ENCODE measurements at places on chromosomes 2 and 18. TPM values are rescaled to one million over a fixed set of nuclear protein-coding genes. Genes with fewer than 3 reads are reported as not detected.

- DNase-seq, result no peak
- H3K4me1 ChIP-seq, result no peaks in the 10 kb centered on the region
- no peak overlapping the region for H3K27ac ChIP-seq
- no peak overlapping the region for H3K4me3 ChIP-seq
- no peaks in the 10 kb centered on the region for H3K36me3 ChIP-seq
Measured at GRCh38 chr2:192151853-192152252, 42.9 kb downstream of the TMEFF2 start.

GRCh38 chr2:239005586-239005985 lies 157.7 kb downstream of the TWIST2 start:
- no peak overlapping the region for H3K4me3 ChIP-seq
- no peak for DNase-seq
- H3K27ac ChIP-seq, result no peak overlapping the region
- no peaks in the 10 kb centered on the region for H3K4me1 ChIP-seq
- H3K27me3 ChIP-seq, result no peaks in the 10 kb centered on the region

- H3K27ac ChIP-seq, result no peak overlapping the region
- H3K4me3 ChIP-seq, result no peak overlapping the region
- H3K36me3 ChIP-seq, result no peaks in the 10 kb centered on the region
- peaks cover 5% of the 10 kb centered on the region for H3K4me1 ChIP-seq
- no peak for DNase-seq
Measured at GRCh38 chr2:119697290-119698020, 18.5 kb downstream of the TMEM177 start.

DNA sequence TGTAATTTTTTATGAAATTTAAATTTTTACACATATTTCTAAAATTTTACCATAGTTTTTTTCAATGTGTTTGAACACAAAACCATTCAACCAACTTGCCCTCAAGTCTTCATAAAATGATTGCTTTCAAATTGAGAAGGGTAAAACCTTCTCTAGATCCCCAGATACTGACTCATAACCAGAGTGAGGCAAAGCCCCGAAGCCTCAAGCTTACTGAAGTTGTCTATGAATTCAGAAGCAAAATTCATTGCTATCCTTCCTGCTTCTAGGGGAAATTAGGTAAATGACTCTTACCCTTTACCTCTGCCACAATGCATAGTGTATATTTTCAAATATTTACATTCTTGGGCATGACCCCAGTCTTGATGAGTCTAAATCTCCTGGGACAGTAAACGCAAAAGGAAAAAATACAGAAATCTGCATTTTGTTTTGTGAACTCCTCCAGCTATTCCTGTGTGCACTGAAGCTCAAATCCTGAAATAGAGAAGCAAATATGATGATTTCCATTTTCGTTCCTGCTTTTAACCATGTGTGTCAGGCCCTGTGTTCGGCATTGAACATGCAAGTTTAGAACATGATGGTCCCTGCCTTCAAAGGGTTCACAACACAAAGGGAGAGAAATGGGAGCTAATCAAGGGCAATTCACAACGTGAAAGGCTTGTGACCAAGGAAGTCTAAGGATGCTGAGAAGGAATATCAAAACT lies 246.3 kb downstream of the SUCLG1 start:
- H3K4me3 ChIP-seq, result no peak overlapping the region
- H3K27me3 ChIP-seq, result no peaks in the 10 kb centered on the region
- H3K27ac ChIP-seq, result no peak overlapping the region
- no peak for DNase-seq

DNA sequence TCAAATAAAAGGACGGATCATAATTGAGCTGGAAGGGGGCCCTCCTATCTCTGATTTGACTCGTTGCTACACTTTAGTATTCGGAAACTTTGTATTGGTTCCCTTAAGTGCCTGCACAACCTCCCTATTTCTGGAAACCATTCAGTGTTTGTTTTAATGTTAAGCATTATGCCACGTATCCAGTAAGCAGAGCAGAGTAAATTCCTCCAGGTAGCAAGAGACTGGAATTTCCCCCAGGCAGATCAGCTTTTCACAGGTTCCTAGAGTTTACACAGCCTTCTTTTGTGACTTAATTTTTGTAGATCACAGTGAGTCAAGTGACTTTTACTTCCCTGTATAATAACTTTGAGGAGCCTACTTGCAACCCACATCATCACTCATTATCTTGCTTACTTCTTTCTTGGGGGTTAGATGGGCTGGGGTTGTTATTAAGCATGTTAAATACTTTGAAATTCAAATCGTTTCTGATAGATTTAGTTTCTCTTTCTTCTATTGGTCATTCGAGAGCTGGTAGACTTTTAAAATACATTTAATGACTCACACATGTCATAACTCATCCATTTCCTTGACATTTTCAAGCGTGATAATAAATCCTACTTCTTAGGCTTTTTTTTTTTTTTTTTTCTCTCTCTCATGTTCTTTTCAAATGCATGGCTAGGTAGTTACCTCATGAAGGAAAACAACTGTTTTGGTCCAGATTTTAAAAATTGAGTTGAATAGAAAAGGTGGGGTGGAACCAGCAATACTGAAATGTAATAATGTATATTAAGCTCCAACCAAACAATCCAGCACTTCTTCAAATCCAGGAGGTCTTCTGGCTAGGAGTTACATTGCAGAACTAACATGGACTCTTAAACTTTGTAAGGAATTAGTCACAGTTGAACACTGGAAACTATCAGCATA lies 219.3 kb downstream of the NEDD4L start:
- no peaks in the 10 kb centered on the region for H3K36me3 ChIP-seq
- no peaks in the 10 kb centered on the region for H3K27me3 ChIP-seq
- peak; percentile 21 for DNase-seq
- no peak overlapping the region for H3K4me3 ChIP-seq
- peaks cover 17% of the 10 kb centered on the region for H3K4me1 ChIP-seq

GRCh38 chr18:77653792-77654191 lies 404.1 kb downstream of the GALR1 start:
- DNase-seq, result no peak
- H3K36me3 ChIP-seq, result no peaks in the 10 kb centered on the region
- no peak overlapping the region for H3K27ac ChIP-seq
- H3K4me3 ChIP-seq, result no peak overlapping the region

The VWC2L gene
- total RNA-seq, result not detected

DNA sequence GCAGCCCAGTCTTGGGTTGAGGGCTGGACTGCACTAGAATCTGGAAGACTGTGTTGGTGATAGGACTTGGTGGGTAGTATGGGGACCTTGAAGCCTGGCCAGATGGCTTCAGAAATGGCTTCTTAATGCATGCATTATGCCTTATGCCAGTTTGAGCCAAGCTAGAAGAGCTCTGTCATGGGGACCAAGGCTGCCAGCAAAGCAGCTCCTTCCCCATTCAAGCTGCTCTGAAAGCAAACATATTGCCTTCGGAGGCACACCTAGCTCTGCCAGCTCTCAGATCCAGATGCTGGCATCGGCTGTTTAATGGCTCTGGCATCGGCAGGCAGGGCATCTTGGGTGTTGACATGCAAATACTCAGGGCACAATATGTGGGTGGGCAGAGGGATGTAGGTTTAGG lies 59.0 kb upstream of the IGFBP5 start:
- H3K27ac ChIP-seq, result no peak overlapping the region
- H3K4me3 ChIP-seq, result no peak overlapping the region
- H3K27me3 ChIP-seq, result peaks cover 1% of the 10 kb centered on the region
- no peaks in the 10 kb centered on the region for H3K36me3 ChIP-seq

The CNTNAP5 gene
- total RNA-seq, result 0.07 TPM

The OR6B2 gene
- not detected for total RNA-seq

DNA sequence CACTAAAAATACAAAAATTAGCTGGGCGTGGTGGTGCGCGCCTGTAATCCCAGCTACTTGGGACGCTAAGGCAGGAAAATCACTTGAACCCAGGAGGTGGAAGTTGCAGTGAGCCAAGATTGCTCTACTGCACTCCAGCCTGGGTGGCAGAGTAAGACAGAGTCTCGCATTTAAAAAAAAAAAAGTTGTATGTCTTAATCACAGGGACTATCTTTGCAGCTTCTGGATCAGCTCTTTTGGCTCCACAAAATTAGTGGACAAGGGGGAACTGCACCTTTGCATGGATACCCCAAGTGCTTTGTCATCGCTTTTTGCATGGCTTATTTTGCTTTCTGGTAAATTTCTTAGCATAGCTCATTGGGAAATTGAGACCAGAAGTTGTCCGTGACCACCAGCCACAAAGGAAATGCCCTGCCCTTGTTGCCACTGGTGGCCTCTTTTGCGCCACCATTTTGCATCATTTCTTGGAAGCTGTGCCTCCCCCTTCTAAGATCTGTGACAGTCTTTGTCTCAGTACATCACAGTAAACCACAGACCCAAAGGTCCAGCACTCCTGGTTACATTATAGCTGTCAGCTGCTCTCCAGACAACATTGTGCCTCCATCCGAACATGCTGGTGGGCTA lies 43.9 kb upstream of the PCBP1 start:
- no peak for DNase-seq
- H3K27ac ChIP-seq, result no peak overlapping the region
- H3K4me3 ChIP-seq, result no peak overlapping the region
- H3K27me3 ChIP-seq, result no peaks in the 10 kb centered on the region
- no peaks in the 10 kb centered on the region for H3K4me1 ChIP-seq

DNA sequence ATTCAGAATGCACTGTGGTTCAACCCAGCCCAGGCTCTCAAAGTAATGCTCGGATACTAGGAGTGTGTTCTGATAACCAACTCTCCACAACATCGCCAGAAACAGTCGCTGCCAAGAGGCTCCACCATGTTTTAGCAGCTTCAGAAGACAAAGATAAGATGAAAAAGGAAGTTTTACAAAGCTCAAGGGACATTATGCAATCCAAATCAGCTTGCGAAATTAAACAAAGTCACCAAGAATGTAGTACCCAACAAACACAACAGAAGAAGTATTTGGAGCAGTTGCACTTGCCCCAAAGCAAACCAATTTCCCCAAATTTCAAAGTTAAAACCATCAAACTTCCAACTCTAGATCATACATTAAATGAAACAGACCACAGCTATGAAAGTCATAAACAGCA lies 360.9 kb downstream of the XIRP2 start:
- H3K36me3 ChIP-seq, result no peaks in the 10 kb centered on the region
- H3K4me1 ChIP-seq, result no peaks in the 10 kb centered on the region
- no peak overlapping the region for H3K27ac ChIP-seq

- DNase-seq, result no peak
- H3K4me3 ChIP-seq, result no peak overlapping the region
Measured at GRCh38 chr2:185402474-185402873, 336.1 kb upstream of the FSIP2 start.

The EFR3B gene
- total RNA-seq, result 14.5 TPM

DNA sequence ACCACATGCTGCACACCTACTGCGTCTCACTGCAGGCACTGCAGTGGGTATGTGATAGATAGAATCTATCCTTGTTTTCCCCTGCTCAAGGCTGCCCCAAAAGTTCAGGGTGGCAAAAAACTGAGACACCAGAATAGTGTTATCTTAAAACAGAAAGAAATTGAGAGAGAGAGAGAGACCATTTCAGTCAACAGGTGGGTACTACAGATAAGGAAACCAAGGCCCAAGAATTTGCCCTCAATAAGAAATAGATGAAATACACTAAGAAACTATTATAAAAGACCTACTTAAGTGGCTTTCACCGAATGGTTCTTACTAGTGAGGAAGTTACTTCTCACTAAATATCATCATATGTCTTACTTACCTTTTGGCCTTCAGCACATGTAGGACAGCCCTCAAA lies 27.9 kb downstream of the EPG5 start:
- no peaks in the 10 kb centered on the region for H3K4me1 ChIP-seq
- H3K27me3 ChIP-seq, result no peaks in the 10 kb centered on the region
- no peak overlapping the region for H3K4me3 ChIP-seq
- no peak overlapping the region for H3K27ac ChIP-seq

The KCNG2 gene
- not detected for total RNA-seq

The SAG gene
- not detected for total RNA-seq

DNA sequence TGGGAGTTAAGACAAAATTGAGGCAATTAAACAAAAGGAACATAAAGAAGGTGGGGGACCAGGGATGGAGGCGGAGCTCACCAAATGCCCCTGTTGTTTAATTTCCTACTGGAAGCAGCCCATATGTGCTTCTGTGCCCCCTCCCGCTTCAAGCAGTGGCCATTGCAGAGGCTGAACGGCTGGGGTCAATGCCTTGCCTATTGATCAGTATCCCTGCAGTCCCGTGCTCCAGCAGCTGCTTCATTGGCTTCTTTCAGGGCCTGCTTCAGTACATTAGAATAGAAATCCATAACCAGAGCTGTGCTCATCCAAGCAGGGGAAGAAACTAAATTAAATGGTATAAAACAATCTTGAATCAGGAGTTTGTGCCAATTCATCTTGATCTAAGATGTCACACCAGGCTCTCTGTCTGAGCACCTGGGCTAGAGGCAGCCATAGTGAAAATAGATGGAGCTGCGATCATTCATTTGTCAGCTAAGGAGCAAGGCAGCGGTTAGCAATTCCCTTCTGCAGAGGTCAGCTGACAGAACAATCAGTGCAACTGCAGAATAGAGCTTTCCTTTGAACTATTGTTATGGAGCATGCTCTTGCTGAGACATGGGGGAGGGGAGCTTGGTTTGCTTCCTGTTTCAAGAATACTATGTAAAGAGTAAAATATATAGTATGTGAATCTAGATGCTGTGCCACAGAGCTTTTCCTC lies 222.4 kb downstream of the WDR7 start:
- no peaks in the 10 kb centered on the region for H3K36me3 ChIP-seq
- no peak overlapping the region for H3K4me3 ChIP-seq
- H3K4me1 ChIP-seq, result no peaks in the 10 kb centered on the region
- H3K27me3 ChIP-seq, result no peaks in the 10 kb centered on the region
- DNase-seq, result no peak
- no peak overlapping the region for H3K27ac ChIP-seq

The L3MBTL4 gene
- 0.23 TPM for total RNA-seq

DNA sequence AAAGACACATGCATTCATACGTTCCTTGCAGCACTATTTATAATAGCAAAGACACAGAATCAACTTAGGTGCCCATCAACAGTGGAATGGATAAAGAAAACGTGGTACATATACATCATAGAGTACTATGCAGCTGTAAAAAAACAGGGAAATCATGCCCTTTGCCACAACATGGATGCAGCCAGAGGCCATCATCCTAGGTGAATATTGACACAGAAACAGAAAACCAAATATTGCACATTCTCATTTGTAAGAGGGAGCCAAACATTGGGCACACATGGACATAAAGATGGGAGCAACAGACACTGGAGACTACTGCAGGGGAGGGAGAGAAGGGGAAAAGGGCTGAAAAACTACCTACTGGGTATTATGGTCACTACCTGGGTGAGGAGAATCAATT lies 73.5 kb downstream of the SESTD1 start:
- no peak overlapping the region for H3K27ac ChIP-seq
- H3K4me1 ChIP-seq, result peaks cover 13% of the 10 kb centered on the region
- H3K27me3 ChIP-seq, result no peaks in the 10 kb centered on the region
- H3K36me3 ChIP-seq, result no peaks in the 10 kb centered on the region
- no peak overlapping the region for H3K4me3 ChIP-seq

DNA sequence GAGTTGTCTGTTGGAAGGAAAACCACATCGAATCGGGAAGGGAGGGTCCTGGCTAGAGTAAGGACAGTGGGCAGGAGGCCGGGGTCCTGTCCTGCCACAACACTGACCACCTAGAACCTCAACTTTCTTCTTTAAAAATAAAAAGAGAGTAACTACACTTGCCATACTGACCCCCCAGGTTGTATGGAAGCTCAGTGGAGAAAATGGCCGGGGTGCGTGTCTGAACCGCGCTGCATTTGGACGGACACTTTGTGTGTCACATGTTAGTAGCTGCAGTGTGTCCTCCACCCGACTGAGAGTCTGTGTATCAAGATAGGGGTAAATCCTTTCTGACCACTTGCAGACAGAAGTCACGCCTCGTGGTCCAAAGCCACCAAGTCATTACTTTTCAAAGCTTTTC lies 87.0 kb downstream of the GBX2 start:
- no peak overlapping the region for H3K27ac ChIP-seq
- H3K4me1 ChIP-seq, result peaks cover 16% of the 10 kb centered on the region
- no peaks in the 10 kb centered on the region for H3K27me3 ChIP-seq
- H3K4me3 ChIP-seq, result no peak overlapping the region
- no peak for DNase-seq
- H3K36me3 ChIP-seq, result no peaks in the 10 kb centered on the region
